ENCODE measurements at places on chromosomes 7 and 10.
A peak's percentile ranks its signal among the peaks of the same experiment; 100 is the strongest.

DNA sequence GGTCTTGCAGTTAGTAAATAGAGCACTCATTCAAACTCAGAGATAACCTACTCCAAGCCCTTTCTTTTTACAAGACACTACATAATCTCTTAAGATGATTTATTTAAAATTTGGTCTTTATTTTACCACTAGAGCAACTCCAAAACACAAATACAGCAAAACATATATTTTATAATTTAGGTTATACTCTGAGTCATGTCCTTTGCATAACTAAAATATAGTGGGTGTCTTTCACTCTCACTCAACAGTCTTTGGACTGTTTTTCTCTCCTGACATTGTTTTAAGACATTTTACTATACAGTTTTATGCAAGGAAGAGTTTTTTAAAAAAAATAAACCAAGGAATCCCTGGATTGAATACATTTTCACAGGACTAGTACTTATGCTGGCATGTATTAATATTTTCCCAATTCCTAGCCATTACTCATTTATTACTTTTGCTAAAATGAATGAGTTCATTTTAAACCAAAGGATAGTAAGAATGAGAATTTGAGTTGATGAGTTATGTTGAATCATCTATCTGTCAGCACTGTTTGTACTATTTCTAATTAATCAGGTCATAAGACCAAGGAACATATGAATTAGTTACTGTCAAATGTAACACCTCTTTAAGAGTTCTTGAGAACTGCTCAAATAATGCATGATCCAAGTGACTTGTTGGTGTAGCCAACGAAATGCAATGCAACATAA lies 303.1 kb upstream of the FZD1 start:
- no peak for DNase-seq

DNA sequence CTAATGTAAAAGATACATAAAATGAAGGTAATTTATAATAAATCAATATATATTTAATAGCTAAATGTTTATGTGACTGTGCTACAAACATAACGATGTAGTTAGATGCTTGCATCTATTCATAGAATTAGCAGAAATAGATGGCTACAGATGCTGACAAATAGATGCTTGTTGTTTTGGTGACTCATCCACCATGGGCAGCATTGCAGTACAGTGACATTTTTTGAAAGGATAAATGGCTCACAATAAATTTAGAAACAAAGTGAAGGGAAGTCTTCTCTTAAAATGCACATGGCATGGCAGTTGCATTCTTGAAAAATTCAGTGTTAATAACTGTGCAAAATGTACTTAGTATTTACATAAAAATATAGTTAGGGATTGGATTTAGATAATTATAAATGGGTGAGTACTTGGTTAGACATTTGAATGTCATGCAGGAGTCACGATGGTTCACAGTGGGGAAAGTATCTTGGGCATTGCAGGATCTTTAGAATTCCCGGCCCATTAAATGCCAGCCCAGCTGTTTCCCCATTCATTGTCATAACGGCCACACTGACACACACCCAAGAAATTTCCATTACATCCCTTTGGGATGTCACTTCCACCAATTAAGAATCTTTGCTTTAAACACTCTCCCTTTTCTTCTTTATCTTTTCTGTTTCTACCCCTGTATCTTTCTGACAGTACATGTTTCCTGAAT lies 564.1 kb downstream of the ATRNL1 start:
- DNase-seq: no peak

- DNase-seq: no peak
Measured at GRCh38 chr7:134561-135256, 57.7 kb upstream of the FAM20C start.

DNA sequence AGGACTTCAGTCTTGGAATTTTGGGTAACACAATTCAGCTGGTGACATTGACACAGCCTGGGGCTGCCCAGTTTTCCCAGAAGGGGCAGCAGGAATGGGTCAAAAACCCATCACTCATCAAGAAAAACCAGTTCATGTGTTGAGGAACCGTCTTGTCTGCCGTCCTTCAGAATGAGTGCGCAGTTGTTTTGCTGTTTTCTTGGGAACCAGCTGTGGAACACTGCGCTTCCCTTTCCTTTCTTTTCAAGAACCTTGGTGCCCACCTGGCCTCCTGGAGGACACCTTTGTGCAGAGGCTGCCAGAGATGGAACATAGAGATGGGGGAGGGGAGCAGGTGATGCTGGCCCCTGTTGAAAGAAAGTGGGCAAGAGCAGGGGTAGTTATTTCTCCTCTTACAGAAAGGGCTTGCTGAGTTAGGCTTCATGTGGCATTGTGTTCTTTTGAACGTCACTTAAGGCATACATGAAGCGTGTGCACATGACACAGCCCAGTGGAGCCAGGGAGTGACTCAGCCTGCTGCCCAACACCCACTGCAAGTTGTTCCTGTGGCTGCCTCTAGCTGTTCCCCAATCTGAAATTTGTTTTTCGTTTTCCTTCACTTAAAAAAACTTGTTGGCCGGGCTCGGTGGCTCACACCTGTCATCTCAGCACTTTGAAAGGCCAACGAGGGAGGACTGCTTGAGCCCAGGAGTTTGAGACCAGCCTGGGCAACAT lies 87.4 kb upstream of the TNS3 start:
- peak; percentile 88 for DNase-seq

- no peak for DNase-seq
Measured at GRCh38 chr10:83801983-83802382, 337.3 kb upstream of the GHITM start.

DNA sequence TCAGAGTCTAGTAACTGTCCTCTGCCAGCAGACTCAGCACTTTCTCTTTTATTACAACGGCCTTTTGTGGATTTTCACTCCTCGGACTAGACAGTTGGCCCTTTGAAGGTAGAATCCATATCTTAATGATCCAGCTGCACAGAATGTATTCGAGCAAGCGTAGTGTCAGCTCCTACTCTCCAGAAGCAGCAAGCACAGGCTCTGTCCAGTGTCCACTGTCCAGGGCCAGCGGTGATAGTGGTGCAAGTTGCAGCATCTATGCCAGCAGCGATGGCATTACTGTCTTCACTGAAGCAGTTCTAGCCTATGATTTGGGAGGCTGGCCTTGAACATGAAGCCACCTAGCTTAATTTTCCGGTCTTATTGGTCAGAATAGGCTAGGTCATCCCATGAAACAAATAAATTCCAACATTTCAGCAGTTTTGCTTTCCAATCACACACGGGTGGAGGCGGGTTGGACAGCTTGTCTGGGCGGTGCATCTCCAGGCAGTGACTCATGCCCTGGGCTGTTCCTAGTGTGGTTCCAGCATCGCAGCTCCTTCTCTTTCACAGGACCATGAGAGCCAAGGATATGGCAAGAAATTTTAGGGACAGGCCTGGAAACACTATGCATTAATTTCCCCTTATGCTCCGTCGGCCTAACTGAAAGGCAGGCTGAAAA lies 108.6 kb upstream of the KCNMA1 start:
- no peak for DNase-seq

DNA sequence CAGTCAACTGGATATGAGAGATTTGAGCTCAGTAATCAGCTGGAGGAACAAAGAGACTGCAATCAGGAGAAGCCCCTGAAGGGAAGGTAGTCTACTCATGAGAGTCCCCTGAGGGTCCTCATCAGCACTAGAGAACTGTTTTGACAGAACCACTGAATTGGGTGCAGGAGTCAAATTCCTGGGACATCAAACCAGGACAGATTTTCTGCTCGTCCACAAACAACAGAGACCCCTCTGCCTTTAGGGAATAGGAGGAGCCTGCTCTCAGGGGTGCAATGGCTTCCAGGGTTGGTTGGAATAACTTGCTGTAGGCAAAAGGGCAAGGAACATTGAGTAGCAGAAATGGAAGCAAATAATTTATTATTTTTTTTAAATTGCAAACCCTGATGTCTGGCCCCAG lies 21.9 kb upstream of the NEUROD6 start:
- no peak for DNase-seq

GRCh38 chr10:85175635-85176034 lies 847.2 kb downstream of the CCSER2 start:
- no peak for DNase-seq

- DNase-seq: no peak
Measured at GRCh38 chr10:78082636-78083035, 49.0 kb downstream of the RPS24 start.

DNA sequence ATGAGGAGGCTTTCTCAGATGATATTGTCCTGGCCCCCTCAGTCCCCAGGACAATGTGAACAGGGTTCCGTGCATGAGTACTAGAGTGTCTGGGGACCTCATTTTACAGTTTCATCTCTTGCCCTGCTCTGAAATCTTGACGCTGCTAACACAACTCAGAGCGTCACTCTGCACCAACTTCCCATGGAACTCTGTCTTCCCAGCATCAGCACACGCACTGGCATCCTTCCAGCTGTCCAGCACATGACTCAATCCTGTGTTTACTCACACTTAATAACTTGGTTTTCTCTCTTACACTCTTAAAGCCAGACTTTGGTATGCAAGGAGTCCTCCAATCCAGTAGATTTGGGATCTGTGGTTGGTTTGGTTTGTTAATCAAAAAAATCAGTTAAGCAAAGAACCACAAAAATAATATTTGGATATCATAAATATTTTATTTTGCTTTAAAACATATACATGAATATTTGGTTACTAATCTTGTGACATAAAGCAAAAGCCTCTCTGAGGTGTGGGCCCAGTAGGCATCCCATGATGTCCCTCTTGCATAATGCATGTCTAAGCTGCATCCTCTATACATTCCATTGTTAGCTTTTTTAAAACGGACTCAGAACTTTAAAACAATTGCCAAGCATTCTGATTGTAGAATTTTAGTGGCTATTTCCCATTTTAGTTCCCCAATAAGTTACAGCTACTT lies 131.0 kb downstream of the CXCL12 start:
- DNase-seq: no peak

GRCh38 chr10:114070710-114071109 lies 27.0 kb downstream of the ADRB1 start:
- DNase-seq: no peak

- DNase-seq: no peak
Measured at GRCh38 chr7:120794106-120794729, 63.7 kb downstream of the TSPAN12 start.

DNA sequence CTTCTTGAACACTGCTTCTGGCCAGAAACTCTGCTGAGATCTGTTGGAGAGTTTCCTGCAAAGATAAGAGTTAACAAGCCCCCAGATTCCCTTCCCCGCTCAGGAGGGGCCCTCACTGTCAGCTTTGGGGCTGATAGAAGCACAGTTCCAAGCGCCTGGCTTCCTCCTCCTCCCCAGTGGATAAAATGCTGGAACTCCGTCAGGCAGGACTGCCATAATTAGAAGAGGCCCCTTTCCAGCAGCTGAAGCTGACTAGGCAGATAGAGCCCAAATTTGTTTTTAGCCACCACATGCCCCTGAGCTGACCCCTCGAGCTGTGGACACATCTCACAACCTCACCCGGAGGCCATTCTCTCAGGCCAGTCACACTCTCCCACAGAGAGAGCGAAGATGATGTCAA lies 89.4 kb downstream of the TBXAS1 start:
- no peak for DNase-seq

GRCh38 chr10:124180044-124180745 lies 86.8 kb upstream of the CHST15 start:
- no peak for DNase-seq

- DNase-seq: no peak
Measured at GRCh38 chr10:75261813-75262705, 26.3 kb upstream of the COMTD1 start.

GRCh38 chr10:18647945-18648344 lies 3.4 kb downstream of the NSUN6 start:
- no peak for DNase-seq

GRCh38 chr10:60035984-60036383 lies 129.6 kb upstream of the CCDC6 start:
- DNase-seq: no peak

DNA sequence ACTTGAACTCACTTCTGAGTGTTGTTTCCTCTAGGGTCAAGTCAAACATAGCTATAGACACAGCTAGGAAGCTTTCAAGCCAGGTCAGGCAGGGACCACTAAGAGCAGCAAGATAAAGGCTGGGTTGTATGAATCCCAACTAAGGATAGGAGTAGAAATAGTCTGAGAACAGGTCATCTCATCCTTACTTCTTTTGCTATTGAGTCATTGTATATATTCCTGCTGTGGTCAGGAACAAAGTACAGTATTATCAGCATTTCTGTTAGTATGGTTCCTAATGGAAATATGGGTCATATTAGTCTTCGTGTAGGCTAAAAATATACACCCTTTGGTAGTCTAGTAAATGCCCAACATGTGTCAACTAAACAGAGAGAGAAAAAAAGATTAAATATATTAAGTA lies 145.3 kb downstream of the BTAF1 start:
- DNase-seq: no peak

DNA sequence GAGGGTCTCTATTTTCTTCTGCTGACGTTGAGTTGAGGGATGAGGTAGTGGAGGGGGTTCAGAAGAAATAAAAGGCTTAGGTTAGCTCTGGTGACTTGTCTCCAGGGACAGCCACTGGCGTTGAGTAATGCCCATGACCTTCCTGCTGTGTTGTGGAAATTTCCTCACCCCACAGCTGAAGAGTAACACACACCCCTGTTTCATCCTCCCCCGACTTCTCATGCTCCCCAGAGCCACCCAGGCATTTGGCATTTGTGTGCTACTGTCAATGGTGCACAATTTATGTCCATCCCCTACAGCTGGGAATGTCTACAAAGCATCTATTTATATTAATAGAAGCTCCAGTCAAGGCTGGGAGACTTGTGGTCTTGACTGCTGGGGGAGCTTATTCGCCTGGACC lies 4.7 kb upstream of the TMEM72 start:
- DNase-seq: no peak

- no peak for DNase-seq
Measured at GRCh38 chr7:155257482-155258225, 40.0 kb upstream of the INSIG1 start.

GRCh38 chr10:17673471-17674061 lies 29.6 kb downstream of the STAM start:
- DNase-seq: no peak

DNA sequence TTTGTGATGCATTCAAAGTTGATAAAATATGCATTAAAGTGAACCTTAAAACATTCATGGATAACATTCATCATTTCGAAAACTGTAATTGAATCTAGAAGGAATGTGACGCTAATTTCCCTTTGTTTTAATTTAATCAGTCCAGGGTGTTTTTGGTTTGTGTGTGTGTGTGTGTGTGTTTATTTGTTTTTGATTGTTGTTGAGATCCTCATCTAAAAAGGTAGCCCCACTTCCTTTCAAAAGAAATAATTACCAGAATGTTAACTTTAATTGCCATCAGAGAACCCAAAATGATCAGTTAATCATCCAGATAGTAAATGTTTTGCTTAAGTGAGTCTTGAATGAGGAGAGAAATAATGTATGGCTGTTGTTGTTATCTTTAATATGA lies 74.5 kb upstream of the PTPRZ1 start:
- no peak for DNase-seq

GRCh38 chr10:50550291-50550839 lies 73.4 kb downstream of the SGMS1 start:
- no peak for DNase-seq
